ENCODE measurements at places on chromosomes 4 and X.
A peak's percentile ranks its signal among the peaks of the same experiment; 100 is the strongest.

- DNase-seq, result peak; percentile 11
These were observed 182.7 kb downstream of the ANK2 start for GRCh38 chr4:113232194-113232593.

DNA sequence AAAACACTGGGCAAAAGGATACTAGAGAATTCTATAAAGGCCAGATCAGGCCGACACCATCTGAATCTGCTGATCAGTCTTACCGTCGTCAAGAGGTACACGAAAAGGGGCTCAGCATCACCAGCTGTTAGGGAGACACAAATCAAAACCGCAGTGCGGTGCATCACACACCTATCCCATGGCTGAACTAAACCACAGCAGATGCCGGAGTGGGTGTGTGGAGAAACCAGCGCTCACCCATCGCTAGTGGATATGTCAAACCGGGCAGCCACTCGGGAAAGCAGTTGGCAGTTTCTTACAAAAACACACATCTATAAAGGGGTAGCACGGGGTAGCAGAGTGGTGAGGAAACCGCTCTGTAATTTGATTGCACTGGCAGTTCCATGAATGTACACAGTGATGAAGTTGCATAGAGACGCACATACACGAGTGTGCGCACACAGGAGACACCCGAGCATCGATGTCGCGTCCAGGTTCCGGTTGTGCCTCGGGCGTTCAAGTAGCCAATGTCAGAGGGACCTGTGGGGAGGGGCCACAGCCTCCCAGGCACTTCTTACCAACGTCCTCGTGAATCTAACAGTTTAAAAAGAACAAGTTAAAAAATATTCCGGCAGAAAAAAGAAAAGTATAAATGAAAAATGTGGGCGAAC lies 23.1 kb upstream of the CCNQ start:
- no peak for DNase-seq

GRCh38 chr4:37664696-37665095 lies 21.5 kb downstream of the RELL1 start:
- DNase-seq, result peak; percentile 32

GRCh38 chr4:108763226-108763593 lies 357 bp upstream of the ETNPPL start:
- no peak for DNase-seq

GRCh38 chr4:168441412-168441811 lies 38.9 kb downstream of the DDX60L start:
- no peak for DNase-seq

DNA sequence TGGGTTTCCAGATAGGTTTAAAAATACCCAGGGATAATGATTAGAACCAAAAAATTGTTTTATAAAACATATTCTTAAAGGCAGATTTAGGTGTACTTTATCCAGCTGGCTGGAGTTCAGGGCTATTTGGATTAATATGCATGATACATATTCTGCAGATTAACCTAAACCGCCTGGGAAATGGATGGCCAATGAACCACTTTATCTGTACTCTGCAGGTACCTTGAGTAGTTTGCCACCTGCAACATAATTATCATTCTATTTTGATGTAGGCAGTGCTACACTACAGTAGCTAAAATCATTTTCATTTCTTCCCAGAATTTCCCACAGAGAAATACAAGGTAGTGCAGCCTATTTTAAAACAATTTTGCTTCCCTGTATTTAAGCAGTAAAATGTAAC lies 683.2 kb upstream of the GNPDA2 start:
- DNase-seq, result no peak

DNA sequence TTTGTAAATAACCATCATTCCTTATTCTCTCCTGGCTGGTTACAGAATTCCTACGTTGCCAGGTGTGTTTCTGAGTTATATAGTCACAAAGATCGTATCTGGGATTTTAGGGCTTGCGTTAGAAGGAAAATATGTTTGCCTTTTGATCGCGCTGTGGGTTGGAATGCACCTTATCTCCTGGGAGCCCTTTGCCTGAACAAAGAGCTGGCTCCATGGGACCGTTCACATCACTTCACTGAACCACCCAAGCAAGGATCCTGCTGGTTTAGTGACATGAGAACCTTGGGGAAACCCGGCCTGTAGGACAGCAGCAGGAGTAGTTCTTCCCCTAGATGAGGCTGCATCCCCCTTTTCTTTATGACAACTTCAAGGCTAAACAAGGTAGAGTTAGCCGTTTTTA lies 51.6 kb downstream of the RS1 start:
- DNase-seq, result no peak

- no peak for DNase-seq
These were observed 209.8 kb downstream of the RTL9 start for GRCh38 chrX:110568441-110568840.

- no peak for DNase-seq
These were observed 63.2 kb downstream of the SEPSECS start for GRCh38 chr4:25096981-25097443.

DNA sequence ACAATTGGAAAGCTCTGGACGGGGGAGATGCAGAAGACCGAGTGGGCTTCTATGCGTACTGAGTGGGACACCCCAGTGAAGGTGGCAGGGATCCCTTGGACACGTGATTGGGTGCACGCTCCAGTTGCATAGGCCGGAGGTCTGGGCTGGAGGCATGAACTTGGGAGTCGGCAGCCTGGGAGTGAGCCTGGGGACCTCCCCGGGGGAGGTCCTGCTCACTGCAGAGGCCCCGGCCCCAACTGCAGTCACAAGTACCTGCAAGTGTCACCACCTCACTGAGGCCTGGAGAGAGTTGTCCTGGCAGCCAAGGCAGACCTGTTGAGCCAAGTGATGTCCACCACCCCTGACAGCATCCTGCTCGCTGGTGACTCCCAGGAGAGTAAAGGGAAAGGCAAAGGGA lies 49.3 kb upstream of the HMX1 start:
- DNase-seq, result no peak

DNA sequence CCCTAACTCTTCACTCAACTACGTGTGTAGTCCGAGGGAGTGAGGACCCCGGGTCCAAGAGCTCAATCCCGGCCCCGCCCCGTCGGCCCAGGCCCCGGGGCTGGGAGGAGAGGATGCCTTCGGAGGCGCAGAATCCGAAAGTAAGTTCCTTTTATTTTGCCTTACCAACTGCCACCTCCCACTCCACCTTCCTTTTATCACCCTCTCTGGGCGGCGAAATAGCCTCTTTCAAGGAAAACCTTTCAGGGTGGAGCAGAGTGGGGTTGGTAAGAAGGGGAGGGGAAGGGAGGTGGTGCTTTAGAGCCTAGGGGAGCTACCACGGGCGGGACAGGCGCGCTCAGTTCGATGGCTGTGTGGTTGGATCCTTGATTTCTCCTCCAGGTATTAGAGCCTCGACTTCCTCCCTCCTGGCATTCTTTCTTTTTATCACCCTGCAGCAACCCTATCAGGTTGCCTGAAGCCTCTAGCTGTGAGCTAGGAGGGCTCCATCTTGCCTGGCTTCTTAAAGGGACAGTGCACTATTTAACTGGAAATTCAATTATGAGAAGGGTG lies 191.2 kb downstream of the RRAGB start:
- peak; percentile 9 for DNase-seq

GRCh38 chr4:65893271-65893670 lies 223.0 kb upstream of the EPHA5 start:
- DNase-seq, result no peak

DNA sequence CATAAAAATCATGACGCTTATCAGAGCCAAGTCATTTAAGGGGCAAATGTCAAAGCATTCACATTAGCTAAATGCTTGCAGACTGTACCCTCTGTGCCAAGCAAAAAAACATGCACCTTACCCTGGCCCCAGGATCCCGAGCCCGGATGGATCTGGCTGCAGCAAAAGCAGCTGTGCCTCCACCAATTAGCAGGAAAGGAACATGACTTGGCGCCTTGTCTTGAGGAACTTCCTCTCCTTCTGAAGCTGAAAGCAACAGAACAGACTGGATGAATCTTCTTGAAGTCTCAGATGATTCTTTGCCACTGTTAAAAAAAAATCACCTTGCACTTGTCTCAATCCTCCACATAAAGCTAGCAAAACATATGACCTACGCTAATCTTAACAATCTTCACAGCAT lies 18.0 kb downstream of the AIFM1 start:
- DNase-seq, result no peak

Measured in choroid plexus epithelial cell (primary cell).